H1 (cell line): ENCODE measurements at places on chromosomes 6 and 20.

- H3K4me3 ChIP-seq, result no peak overlapping the region
- H3K27ac ChIP-seq, result no peak overlapping the region
- no peaks in the 10 kb centered on the region for H3K4me1 ChIP-seq
- no peaks in the 10 kb centered on the region for H3K36me3 ChIP-seq
Observed at GRCh38 chr6:34909320-34909883, 20.3 kb downstream of the ANKS1A start.

DNA sequence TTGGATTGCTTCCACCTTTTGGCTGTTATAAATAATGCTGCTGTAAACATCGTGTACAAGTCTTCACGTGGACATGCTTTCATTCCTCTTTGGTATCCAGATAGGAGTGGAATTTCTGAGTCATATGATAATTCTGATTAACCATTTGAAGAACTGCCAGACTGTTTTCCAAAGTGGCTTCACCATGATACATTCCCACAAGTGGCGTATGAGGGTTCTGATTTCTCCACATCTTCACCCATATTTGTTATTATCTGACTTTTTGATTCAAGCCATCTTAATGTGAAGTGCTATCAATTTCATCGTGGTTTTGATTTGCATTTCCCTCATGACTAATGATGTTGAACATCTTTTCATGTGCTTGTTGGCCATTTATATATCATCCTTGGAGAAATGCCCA lies 2.9 kb upstream of the SNRPB start:
- no peaks in the 10 kb centered on the region for H3K36me3 ChIP-seq
- peaks cover 3% of the 10 kb centered on the region; the same call in 1 of the 2 replicates for H3K4me1 ChIP-seq
- no peaks in the 10 kb centered on the region for H3K27me3 ChIP-seq

DNA sequence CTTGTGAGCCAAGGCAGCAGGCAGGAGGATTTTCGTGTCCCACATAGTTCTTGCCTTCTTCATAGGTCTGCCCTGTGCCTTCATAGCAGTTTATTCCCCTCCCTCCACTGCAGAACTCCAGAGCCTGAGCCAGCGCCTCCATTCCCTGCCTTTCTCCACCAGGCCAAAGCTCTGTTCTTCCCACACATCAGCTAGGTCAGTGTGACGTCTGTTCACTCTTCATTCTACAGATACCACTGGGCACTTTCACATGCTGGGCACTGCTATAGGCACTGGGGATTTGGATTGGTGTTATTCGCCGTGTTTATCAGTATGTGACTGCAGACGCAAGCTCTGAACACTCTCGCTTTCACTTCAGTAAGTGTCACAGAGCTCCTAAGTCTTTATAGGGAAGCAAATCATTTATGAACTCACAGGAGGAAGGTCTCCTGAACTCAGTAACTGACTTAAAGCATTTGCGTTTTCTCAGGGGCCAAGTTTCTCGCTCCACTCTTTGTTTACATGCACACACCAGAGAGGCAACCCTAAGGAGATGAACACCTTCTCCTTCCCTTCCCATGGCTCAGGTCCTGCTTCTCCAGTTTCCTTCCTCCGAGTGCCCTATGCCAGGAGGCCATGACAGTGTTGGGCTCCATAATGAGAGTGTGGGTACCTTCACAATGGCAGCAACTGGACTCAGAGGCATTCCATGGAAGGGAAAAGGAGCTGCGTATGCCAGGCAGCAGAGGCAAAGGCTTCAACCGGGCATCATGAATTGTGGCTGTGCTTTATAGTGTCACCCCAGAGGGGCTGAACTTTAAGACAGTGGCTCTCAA lies 6.3 kb upstream of the APMAP start:
- H3K4me1 ChIP-seq, result no peaks in the 10 kb centered on the region
- peaks cover 2% of the 10 kb centered on the region for H3K27me3 ChIP-seq
- H3K27ac ChIP-seq, result no peak overlapping the region
- no peak for DNase-seq
- no peak overlapping the region for H3K4me3 ChIP-seq

DNA sequence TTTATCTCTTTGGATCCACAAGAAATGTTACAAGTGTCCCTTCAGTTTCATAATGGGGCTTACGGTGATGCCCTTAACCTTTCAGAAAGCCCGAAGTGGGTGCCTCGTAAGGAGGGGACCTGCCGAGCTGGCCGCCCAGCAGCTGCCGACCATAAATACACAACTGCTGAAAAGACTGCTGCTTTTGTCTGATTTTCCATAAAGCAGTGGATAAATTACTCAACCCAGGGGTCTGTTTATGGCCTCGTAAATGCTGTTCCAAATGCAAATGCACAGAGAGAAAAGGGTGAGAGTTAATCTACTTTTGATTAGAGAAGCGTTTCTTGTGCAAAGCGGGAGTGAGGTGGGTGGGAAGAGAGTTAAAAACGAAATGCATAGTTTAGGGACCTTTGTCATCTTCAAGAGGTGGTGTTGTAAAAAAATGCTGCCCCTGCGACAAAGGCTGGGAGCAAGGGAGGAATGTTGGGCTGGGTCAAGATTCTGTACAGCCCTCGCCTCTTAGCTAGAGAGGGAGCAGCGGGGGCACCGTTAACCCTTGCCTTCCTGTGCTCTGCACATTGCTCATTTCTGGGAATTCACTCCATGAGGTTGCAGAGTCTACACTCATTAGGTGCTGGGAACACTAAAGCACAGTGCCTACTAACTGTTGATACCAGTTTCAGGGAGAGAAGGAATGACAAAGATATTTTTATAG lies 112.0 kb upstream of the MTHFD1L start:
- no peaks in the 10 kb centered on the region for H3K27me3 ChIP-seq
- no peaks in the 10 kb centered on the region; the same call in 1 of the 2 replicates for H3K4me1 ChIP-seq
- peak; percentile 23 for DNase-seq
- H3K27ac ChIP-seq, result no peak overlapping the region
- H3K4me3 ChIP-seq, result no peak overlapping the region
- no peaks in the 10 kb centered on the region for H3K36me3 ChIP-seq

DNA sequence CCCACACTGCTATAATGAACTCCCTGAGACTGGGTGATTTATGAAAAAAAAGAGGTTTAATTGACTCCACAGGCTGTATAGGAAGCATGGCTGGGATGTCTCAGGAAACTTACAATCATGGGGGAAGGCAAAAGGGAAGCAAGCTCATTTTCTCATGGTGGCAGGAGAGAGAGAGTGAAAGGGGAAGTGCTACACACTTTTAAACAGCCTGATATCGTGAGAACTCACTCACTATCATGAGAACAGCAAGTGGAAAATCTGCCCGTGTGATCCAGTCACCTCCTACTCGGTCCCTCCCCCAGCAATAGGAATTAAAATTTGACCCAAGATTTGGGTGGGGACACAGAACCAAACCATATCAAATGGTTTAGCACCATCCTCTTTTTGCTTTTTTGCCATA lies 116.6 kb upstream of the CEP162 start:
- H3K27me3 ChIP-seq, result no peaks in the 10 kb centered on the region
- H3K27ac ChIP-seq, result no peak overlapping the region
- H3K4me3 ChIP-seq, result no peak overlapping the region
- no peaks in the 10 kb centered on the region for H3K36me3 ChIP-seq
- DNase-seq, result no peak

GRCh38 chr6:38688579-38689087 lies 14.3 kb downstream of the GLO1 start:
- H3K4me3 ChIP-seq, result no peak overlapping the region
- H3K4me1 ChIP-seq, result no peaks in the 10 kb centered on the region
- peaks cover 24% of the 10 kb centered on the region for H3K36me3 ChIP-seq
- H3K27ac ChIP-seq, result no peak overlapping the region
- no peaks in the 10 kb centered on the region for H3K27me3 ChIP-seq
